ENCODE measurements at places on chromosomes 7 and 10.

DNA sequence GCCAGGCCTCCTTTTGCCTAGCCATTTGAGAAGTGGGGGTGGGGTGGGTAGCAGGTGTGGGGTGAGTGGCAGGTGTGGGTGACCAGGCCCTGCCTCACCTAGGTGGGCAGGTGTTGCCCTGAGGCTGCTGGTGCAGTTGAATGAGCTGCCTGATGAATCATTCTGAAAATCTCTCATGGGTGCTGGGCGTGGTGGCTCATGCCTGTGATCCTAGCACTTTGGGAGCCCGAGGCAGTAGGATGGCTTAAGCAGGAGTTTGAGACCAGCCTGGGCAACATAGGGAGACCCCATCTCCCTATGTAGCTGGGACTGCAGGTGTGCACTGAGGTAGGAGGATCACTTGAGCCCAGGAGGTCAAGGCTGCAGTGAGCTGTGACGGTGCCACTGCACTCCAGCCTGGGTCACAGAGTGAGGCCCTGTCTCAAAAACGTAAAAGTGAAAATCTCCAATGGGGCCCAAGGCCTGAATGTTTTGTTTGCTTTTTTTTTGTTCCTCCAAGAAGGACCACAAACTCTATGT, 17.7 kb downstream of the TSPAN14 start:
- DNase-seq, result peak; percentile 61

DNA sequence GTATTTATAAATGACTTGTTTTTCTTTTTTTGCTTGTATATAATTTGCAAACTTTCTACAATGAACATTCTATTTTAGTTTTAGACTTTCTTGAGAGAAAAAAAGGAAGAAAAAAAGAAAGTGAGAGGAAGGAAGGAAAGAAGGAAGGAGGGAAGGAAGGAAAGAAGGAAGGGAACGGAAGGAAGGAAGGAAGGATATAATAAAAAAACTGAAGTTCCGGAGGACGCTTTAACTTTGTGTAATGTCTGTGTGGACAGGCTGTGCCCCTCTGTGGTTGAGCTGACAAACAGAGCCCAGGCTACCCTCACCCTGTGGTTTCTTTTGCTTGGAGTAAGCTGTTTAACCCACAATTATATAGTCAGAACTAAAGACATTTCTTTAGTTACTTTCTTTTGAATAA, 108.7 kb downstream of the SEMA3D start:
- DNase-seq, result no peak

- DNase-seq, result no peak
Measured at GRCh38 chr7:105079348-105079747, 65.3 kb downstream of the KMT2E start.

GRCh38 chr7:126411032-126411820, 841.5 kb downstream of the GRM8 start:
- DNase-seq, result no peak

DNA sequence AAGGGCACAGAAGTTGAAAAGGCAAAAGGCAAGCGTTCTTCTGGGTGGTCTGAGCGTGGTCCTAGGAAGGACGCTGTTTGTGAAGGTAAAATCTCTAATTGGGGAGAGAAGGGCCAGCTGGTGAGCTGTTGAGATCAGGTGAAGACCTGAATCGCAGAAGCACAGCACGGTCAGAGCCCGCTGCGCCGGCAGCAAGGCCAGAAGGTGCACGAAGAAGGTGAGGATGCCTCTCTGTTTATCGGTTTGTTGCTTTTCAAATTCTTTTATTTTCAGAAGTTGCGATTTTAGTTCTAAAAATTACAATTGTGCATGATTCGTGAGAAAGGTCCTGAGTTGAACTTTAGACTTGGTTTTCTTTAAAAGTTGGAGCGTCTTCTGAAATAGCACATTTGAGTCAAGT, 247.8 kb upstream of the FOXK1 start:
- no peak for DNase-seq

DNA sequence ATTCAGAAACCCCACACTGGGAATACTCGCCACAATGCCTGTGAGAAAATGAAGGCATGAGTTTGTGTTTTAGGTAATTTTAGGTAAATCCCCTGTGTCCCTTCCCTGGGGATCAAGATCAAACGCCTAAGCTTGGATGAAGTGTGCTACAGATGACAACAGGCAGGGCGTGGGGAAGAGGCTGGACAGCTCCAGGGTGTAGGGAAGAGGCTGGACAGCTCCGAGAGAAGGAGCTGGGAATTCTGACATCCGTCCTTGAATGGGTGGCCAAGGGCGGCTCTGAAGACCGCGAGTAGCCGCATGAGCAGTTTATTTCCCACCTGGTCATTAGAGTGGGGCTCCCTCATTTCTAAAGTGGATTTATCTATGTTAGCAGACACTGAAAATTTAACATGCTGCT, 109.7 kb downstream of the RAMP3 start:
- no peak for DNase-seq

GRCh38 chr10:68981074-68981473, 7.5 kb upstream of the KIFBP start:
- DNase-seq, result no peak

DNA sequence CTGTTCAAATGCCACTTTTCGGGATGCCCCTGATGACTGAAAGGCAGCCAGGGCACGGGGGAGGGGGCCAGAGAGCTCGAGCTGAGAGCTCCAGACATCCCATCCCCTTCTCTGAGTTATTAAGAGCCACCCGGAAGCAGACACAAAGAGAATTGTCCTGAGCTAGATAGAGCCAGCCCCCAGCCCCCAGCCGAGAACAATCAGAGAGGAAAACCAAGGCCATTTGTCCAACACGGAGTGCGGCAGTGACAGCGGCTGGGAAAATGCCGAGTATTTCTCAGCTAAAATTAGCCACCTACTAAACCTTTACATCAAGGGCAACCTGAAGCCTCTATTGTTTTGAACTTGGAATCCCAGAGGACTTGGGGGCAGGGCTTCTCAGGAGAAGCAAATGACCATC, 51.0 kb downstream of the UNC5B start:
- no peak for DNase-seq

DNA sequence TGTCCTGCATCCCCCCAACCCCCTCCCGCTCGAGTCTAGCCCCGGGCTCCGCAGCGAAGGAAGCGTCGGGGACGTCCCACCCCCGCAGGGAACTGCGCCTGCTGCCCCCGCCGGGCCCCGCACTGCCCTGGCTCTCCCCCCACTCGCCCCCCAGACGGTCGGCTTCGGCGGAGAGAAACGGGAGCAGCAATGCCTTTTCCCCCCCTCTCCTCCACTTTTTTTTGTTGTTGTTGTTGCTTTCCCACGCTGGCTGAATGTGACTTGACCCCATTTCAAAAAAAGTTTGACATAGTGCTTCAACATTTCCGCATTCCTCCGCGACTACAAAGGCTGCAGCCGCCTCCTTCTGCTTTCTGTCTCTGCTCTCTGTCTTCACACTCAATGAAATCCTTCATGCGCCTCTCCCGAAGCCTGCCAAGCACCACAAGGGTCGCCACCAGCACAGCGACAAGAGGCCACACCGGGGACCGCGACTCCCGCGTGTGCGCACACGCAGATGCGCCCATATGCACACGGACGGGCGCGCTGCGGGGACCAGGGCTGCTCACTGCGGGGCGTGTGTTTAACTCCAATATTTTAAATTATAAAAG, 1.0 kb downstream of the CDK6 start:
- DNase-seq, result peak; percentile 34

GRCh38 chr7:156002362-156003066, 190.3 kb upstream of the SHH start:
- DNase-seq, result no peak

GRCh38 chr10:110923856-110924493, 4.6 kb downstream of the SHOC2 start:
- DNase-seq, result no peak

DNA sequence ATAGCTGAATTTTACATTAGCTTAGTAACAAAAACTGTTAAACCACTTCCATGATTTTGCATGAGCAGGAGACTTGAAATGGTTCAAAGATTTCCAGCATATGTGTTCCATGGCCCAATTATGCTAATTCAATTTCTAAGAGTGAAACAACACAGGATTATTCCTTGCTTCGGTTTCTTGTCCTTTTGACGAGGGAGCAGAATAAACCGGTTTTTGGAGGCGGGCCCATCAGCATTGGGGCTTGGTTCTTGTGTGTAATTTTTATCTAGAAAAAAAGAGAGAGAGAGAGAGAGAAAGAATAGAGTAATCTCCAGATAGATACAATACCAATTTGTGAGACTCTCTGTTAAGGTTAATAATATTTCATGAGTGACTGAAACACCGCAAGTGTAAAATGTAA, 159.5 kb upstream of the ETV1 start:
- DNase-seq, result no peak

Measured in stimulated activated CD8-positive, alpha-beta memory T cell treated with anti-CD3 and anti-CD28 coated beads, Interleukin-7, amount 100 ng/mL, for 48 hours (primary cell).